ENCODE measurements at places on chromosomes 3 and 15.

- DNase-seq = no peak
Measured at GRCh38 chr3:126516152-126516935, 1.2 kb downstream of the UROC1 start.

- no peak for DNase-seq
Measured at GRCh38 chr3:171465763-171466162, 5.6 kb upstream of the TNIK start.

DNA sequence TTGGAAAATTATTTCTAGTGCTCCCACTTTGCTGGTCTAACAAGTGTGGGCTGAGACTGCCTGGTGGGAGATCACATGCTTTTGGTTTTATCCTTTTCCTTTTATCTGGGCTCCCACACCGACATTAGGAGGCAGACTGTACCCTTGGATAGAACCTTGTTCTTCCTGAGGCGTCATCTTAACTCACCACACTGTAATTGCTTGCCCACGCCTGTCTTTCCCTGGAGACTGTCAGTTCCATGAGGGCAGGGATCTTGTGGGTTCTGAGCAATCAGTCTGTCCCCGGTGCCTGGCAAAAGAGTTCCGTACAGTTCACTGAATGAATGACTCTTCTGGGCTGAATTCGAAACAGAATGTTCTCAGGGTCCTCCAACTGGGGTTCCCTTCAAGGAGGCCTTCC lies 124.6 kb upstream of the ABHD17C start:
- no peak for DNase-seq

DNA sequence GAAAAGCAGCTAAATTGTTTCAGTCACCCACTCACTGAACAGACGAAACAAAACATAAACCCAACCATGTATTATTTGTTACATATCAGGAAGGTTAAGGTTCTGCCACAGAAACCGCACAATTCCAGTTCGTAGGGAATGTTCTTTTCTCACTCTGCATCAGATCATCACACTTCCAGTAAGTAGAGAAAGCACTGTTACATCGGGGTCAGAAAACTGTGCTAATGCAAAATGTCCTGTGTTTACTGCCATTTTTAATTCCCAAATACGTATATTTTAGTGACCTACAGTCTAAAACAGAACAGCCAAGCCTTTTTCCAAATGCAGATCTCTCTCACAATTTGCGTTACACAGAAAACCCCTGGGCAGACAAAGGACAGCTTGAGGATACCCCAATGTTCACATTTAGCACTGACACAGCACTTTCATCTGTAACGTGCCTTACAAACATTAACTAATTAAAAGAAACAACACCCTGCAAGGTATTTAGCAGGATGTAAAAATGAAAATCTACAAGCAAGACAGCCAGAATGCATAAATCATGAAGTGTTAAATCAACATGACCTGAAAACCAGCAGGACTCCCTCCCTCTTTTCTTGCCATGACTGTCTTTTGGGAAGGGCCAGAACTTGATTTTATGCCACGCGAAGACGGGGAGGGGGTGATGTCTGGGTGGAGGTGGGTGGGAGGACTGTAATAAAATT lies 34.8 kb upstream of the SKIL start:
- DNase-seq = no peak

GRCh38 chr15:39698444-39699390 lies 83.9 kb downstream of the FSIP1 start:
- DNase-seq = no peak

- peak; percentile 26 for DNase-seq
Measured at GRCh38 chr3:150787741-150788370, 24.9 kb upstream of the SIAH2 start.

DNA sequence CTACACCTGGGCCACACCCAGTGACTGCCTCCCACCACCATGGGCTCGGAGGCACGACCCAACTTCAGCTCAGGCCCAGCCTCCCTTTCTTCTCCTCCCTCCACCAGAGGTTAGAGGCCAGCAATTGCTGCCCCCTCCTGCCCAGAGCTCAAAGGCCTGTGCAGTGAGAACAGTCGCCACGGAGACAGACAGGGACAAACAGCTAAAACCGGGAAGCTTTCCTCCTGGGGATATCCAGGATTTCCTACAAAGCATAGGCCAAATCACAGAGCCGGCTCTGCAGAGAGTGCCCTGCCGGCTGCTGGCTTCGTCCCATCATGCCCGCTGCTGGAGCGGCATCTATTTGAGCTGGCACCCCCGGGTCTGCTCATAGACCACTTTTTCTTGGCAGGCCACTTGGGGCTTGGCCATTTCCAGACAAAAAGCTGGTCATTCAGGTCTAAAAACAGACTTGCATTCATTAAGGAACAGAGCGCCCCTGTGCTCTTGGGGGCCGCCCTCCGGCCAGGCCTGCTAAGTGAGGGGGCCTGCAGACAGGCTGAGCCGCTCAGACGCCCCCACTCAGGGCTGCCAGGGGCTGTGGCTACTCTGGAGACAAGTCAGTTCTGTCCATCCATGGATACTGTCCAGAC lies 17.5 kb downstream of the GRAMD2A start:
- no peak for DNase-seq

GRCh38 chr15:100714749-100715342 lies 112.5 kb downstream of the ASB7 start:
- no peak for DNase-seq

DNA sequence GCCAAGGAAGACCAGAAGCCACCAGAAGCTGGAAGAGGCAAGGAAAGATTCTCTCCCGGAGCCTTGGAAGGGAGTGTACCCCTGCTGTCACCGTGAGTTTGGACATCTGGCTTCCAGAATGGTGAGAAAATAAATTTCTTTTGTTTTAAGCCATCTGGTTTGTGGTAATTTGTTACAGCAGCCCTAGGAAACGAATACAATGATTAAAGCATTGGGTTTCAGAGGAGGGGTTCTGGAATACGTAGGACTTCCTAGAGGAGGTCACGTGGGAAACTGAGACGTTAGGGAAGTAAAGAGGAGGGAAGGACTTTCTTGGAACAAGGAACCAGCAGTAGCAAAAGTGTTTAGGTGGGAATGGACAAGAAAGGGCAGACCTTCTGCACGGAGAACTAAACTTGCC lies 377.7 kb downstream of the IL20RB start:
- DNase-seq = no peak

- no peak for DNase-seq
Measured at GRCh38 chr3:66483409-66483906, 17.4 kb downstream of the LRIG1 start.

Data from GOT3 (cell line).